Stomach (tissue), 19 donors: ENCODE measurements at places on chromosomes 1 and 21. TPM values are rescaled to one million over a fixed set of nuclear protein-coding genes. Genes with fewer than 3 reads are reported as not detected.
A peak's percentile ranks its signal among the peaks of the same experiment; 100 is the strongest.

PTPRF gene
- 101 TPM for total RNA-seq

RNASEL gene
- 5.5 TPM for total RNA-seq

ADSS2 gene
- total RNA-seq, result 57.2 TPM

ALPL gene
- not detected for total RNA-seq

HJV gene
- not detected for total RNA-seq

TNNI3K gene
- total RNA-seq, result not detected

C1orf216 gene
- 1.4 TPM for total RNA-seq

- DNase-seq, result no peak
Measured at GRCh38 chr1:51663105-51663504, 46.2 kb downstream of the OSBPL9 start.

- DNase-seq, result no peak
Measured at GRCh38 chr1:32937061-32937460, 27.5 kb downstream of the RNF19B start.

GRCh38 chr1:212977781-212978645 is 27.7 kb downstream of the VASH2 start:
- peak; percentile 5 for DNase-seq

- peak; percentile 28 for DNase-seq
Measured at GRCh38 chr1:172609528-172609927, 49.4 kb upstream of the FASLG start.

DNA sequence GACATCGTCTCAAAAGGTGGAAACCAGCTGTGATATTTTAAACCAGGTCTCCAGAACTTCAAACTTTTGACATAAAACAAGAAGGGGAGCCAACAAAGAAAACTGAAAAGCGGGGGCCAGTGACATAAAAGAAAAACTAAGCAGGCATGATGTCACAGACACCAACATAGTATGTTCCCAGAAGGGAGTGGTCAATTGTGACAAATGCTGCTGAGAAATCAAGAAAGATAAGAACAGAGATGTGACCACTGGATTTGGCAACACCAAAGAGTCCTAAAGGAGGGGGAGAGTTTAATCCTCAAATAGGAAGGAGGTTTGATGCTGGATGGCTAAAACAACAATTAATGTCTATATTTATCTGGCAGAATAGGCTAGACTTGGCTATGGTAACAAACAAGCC is 2.3 kb upstream of the RNF19B start:
- no peak for DNase-seq

- peak; percentile 45 for DNase-seq
Measured at GRCh38 chr1:179228783-179229213, 679 bp downstream of the ABL2 start.

- no peak for DNase-seq
Measured at GRCh38 chr1:155127967-155128754, 485 bp downstream of the EFNA1 start.

DNA sequence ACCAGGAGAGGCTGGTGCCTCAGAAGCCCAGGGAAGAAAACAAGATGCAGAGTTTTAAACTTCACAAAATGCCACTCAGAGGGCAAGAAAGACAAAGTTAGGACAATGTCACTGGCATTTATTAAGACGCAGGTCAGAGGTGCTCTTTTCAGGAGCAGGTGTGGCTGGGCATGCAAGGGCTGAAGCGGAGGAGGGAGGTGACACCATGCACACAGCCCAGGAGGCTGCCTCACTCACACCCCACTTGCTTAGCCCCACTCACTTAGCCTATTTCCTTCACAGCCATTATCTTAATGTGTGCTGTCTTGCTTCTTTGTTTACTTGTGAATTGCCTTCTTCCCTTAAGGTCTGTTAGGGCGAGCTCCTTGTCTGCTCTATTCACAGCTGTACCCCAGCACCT is 17.2 kb downstream of the HIVEP3 start:
- no peak for DNase-seq

DNA sequence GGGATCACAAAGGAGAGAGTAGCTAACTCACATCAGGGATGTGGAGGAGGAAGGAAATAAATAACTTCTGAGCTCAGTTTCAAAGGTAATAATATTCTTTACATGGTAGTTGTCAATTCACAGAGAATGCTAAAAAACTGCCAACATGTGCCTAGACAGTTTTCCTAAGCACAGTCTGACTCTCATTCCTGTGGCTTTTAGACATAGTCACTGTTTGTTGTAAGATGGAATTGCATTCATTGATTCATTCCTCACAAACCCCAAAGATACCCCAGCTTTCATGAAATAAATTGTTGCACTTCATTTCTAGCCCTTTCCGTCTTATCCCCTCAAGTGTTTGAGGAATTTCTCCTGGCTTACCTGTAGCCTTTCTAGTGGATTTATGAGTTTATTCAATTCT is 263.9 kb downstream of the NTNG1 start:
- DNase-seq, result no peak

DNA sequence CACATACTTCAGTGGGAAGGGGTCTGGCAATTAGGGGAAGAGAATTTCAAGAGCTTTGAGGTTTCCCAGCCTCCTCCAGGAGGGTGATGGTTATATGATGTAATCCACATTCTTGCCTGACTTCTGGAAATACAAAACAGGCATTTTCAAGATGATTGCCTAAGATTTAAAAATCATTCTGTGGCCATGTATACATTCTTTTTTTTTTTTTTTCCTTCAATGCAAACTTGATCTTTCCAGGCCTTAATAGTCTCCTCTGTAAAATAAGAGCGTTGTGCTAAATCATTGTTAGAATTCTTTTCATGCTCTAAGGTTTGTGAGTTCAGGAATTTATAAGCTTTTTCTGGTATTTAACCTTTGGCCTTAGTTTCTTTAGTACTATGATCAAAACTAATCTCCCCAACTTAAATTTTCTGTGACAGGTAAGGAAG is 192.3 kb upstream of the HMCN1 start:
- DNase-seq, result no peak

DNA sequence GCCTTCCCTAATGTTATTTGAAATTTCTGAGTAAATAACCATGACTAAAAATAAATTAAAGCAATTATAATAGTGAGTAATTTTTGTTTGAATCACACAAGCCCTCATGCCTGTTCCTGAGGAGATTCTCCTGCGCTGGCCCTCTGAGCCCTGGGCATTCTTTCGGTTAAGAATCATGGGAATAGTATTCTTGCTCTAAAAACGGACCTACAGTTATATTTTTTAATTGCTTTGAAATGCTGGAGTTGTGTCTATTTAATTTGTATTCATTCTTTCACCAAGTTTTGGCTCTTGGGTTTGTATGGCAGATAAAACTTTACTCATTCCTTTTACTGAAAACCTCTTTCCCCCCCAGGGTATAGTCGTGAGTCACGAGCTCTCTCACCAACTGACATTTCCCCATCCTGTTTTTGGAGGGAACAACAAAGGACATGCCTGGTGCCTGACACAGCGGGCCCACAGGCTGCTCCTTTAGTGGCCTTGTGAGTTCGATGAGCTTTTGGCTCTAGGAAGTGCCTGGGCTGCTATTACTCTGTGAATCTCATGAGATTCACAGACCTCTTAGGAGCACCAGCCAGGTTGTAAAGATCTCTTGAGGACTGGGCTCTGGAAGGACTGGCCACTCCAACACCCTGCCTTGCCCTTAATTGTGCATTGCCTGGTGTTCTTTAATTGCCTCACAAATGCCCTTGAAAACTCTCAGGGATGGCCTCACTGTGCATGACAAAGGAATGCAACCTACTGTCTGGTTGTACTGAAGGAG is 58.6 kb downstream of the DDR2 start:
- DNase-seq, result no peak

DNA sequence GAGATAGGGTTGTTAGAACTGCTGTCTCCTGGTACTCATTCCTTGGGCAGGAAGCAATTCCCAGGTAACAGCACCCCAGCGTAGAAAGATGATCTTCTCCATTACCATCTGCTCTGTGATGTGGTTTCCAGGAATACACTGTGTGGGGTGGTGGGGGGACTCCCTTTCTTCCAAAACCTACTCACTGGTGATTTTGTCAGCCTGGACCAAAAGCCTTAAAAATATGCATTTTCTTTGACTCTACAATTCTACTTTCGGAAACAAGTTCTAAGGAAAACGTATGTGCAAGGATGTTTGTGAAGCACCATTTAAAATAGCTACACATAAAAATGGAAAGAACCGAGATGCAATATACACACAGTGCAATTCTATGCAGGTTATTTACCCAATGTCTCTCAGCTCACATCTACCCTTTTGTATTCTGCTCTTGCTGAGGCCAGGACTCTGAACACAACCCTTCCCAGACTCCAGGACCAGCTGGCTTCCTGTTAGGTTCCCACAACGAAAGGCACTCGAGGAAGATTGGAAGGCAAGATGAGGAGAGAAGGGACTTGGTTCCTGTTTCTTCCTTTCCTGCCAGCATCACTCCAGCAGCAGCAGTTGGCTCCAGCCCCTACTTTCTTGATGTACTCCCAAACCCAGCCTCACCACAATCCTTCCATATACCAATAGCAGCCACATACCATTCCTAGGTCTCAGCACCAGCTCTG is 33.0 kb upstream of the GJB5 start:
- DNase-seq, result no peak

GRCh38 chr1:188689542-188689941 is 1788.1 kb downstream of the BRINP3 start:
- no peak for DNase-seq

DNA sequence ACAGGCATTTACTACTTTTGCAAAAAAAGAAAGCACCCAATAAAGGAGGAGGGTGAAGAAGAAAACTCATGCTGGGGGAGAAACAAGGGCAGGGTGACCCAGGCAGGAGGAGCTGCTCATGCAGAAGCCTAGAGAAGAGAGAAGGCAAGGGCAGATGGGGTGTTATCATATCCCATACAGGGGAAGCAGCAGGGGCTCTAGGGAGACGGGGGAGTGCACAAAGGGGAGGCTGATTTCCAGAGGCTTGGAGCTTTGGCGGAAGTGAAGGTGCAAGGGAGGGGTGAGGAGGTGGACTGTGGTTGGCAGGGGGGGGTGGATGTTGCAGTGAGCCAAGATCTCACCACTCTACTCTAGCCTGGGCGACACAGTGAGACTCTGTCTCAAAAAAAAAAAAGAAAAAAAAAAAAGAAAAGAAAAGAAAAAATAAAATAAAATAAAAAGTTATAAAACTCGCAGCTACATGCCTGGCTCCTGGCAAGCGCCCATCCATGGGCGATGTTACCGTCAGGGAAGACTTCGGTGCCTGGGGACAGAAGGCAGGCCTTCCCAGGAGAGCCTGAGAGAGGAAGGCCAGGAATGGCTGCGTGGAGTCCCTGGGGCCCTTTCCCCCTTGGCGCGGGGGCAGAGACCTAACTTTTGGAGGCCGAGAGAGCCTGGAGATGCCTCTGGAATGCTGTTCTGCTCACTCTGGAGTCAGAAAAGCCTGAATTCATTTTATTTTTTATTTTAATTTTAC is 3.3 kb upstream of the FCN3 start:
- DNase-seq, result no peak

DNA sequence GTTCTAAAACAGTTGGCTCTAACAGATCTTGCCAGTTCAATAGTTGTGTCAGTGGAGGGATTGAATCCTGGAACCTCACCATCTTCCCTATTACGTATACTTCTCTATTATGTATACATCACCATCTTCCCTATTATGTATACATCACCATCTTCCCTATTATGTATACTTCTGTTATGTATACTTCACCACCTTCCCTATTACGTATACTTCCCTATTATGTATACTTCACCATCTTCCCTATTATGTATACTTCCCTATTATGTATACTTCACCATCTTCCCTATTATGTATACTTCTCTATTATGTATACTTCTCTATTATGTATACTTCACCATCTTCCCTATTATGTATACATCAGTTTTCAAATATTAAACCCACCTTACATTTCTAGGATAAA is 34.4 kb upstream of the HP1BP3 start:
- DNase-seq, result no peak

GRCh38 chr21:40566486-40566885 is 280.5 kb downstream of the DSCAM start:
- DNase-seq, result no peak

DNA sequence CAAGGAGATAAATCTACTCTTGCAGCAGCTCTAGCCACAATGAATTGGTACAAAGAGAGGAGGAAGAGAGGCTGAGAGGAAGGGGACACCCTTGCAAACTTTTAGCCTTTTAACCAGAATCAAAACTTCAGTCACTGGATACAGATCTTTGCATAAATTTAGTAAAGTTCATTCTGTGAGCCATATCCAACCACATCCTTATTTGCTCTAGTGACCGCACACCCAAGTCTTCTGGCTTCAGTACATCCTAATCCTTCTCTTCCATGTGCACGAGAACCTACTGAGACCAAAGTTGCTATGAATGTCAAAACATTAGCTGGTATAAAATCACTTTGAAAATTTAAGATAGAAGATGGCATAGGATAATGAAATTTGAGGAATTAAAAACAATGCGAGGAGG is 21.9 kb upstream of the PLD5 start:
- DNase-seq, result no peak

DNA sequence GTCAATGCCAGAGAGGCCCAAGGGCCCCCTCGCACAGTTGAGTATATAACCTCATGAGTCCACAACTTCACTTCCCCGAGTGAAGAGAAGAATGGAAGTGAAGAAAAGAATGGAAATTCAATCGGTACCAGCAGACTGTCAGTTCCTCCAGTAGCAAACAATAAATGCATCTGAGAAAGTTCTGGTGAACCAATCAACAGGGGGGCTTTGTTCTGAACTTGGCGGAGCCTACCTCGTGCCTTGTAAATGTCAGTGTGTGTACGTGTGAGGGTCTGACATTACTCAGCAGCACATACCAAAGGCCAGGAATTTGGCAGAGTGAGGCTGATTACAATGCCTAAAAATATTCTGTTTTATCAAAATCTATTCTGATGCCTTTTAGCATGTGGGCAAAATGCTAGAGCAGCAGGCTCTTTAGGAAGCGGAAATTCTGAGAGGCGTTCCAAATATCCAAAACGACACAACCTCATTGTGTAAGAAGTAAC is 238.5 kb downstream of the LTN1 start:
- no peak for DNase-seq

DNA sequence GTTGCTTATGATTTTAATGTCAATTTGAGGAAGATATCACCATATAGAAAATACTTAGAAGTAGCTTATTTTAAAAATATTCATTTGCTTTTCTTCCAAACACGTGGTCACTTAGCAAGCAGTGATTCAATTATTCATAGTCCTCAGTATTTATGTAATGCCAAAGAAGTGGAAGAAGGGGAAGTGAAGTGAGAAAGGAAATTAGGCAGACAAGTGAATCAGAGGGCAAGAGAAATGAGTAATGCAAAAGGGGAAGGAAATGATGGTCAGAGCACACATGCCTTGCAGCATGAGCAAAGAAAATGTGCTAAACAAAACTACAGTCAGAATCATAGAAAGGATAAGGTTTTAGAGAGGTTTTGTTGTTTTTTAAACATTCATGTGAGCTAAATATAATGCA is 31.8 kb downstream of the SDCCAG8 start:
- DNase-seq, result no peak

- DNase-seq, result no peak
Measured at GRCh38 chr1:158016651-158017335, 23.3 kb downstream of the KIRREL1 start.

GRCh38 chr1:43861337-43861736 is 72.3 kb upstream of the ARTN start:
- DNase-seq, result no peak

DNA sequence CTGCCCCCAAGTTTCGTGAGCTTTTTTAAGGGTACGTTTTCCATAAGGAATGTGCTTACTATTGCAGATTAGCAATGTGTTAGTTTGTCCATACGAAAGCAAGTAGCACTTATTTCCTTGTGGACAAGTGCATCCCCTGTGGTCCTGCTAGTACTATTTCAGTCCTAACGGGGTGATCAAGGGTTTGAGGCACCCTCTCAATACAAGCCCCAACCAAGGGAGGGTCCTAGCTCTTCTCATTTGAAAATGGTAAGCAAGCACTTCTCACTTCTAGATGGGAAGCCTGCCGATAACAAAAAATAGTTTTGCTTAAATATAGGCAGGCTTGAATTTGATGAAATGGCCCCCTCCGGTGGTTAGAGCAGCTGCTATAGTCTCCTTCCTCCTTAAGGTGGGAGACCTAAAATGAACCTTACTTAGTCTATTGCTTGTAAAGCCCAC is 64.0 kb upstream of the HMCN1 start:
- DNase-seq, result peak; percentile 73
